ENCODE measurements at places on chromosomes 11 and 22.

DNA sequence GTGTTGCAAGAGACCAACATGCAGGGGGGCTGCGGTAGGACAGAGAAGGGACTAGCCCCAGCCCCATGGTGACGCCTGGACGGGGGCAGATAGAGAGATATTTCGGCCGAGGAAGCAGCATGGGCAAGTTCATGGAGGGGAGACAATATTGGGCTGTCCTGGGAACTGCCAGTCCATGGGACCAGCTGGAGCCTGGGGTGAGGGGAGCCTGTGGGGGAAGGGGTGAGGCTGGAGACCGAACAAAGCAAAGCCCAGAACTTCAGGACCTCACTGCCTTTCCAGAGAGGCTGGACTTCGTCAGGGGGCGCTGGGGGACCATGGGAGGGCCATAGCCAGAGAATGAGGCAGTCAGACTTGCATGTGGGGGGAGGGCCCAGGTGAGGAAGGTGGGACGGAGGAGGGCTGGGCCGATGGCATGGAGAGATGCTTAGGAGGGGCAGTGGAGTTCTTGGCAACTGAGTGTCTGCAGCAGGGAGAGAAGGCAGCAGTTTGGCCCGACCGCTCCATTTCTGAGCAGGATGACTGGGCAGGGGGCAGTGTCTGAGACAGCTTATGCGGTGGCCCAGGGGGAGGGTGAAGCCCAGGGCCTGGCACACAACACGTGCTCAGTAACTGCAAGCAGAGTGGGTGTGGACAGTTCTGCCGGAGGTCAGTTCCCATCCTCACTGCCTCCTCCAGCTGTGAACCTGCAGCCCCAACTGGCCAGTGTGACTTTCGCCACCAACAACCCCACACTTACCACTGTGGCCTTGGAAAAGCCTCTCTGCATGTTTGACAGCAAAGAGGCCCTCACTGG lies 712 bp downstream of the UPK3A start:
- no peak for DNase-seq

GRCh38 chr11:32280339-32280738 lies 155.0 kb downstream of the WT1 start:
- DNase-seq, result no peak

GRCh38 chr11:112288021-112288420 lies 27.4 kb upstream of the PLET1 start:
- no peak for DNase-seq

DNA sequence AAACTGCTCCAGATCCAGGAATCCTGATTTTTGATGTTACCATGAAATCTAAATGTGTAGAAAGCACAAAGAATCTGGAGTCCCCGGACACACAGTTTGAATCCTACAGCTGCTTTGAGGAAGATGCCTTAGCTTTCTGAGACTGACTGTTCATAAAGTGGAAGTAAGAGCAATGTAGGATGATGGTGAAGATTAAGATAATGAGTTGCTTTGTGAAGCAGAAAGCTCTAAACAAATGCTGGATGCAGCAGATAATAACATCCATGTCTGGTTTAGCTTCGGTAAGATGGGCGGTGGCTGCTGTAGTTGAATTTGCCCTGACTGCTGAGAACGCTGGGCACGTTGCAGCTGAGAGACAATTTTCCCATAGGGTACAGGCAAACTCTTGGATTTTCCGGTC lies 20.1 kb downstream of the OVOL1 start:
- DNase-seq, result no peak

DNA sequence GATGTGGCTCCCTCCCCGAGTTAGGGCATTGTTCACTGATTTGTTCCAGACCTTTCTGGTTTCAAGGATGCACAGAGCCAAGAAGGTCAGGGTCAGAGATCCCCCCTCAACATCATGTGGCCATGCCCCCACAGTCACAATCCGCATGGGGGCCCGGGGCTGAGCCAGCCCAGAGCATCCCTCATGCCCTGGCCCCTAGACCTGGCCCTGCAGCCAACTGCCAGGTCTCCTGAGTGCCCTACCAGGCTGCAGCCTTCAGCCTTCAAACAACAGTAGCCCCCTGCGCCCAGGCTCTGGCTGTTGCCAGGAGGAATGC lies 142.4 kb downstream of the CRYBB2 start:
- no peak for DNase-seq

DNA sequence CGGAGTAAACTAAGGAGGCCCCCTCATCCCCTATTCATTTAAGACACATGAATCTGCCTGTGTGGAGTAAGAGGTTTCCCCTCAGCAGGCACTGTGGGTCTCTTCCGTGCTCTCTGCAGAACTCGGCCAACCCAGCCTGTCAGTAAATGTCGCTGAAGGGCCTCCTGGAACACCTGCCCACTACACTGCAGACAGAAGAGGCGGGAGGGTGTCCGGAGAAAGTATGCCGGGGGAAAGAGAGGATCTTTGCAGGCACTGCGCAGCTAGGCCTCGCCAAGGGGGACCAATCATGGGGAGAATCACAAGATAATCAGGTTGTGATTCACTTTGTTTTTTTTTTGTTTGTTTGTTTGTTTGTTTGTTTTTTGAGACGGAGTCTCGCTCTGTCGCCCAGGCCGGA lies 110.8 kb downstream of the MORC2 start:
- DNase-seq, result no peak

GRCh38 chr22:22882033-22882717 lies 5.4 kb upstream of the IGLL5 start:
- no peak for DNase-seq

GRCh38 chr22:16774911-16775500 lies 50.2 kb downstream of the XKR3 start:
- DNase-seq, result no peak

DNA sequence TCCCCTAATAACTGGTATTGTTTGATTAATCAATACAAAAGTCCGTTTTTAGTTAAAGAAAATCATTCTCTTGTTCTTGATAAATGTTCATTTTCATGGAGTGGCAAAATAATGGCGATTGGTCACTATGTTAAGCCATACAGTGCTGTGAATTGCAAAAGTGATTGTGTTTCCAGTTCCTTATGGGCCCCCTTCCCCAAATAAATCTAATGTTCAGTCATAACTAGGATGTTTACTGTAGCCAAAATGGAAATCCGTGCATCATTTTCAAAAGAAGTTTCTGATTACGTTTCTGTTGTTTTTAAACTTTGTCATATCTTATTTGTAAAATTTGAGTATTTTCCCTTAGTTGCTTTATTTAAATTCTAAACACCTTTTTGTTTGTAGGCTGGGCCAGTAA lies 845 bp downstream of the RBM7 start:
- no peak for DNase-seq

DNA sequence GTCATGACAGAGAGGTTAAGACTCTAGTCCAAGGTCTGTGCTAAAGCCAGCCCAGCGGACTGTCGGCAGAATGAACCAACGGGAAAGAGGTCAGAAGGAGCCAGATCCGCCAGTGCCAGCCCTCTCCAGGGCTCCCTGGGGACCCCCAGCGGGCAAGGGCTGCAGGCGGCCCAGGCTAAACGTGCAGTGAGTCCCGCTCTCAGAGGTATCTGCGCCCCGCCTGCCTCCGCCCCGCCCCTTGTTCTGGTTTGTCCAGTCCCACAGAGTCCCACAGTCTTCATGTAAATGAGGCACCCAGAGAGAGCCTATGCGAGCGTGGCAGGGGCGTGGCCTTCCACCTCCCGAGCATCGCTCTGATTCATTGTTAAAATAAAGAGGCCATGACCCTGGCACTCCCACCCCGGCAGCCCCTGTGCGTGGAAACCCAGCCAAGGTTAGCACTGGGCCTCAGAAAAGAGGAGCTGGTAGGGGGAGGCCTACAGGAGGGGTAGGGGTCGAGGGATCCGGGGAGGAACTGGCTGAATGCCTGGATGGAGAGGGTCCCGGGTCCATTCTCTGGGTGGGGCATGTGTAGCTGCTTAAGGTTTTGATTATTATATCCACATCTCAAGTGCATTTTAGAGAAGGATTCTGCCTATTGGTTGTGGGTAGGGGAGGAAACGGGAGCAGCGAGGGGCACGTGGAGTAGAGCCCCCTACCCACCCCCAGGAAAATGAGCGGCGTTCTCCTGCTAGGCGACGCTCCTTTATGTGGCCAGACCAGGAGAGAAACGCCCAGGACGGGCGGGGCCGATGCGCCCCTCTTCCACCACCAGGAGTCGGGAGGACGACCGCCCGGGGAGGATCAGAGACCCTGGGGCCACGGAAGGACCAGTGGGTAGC lies at the start of gene TRIOBP:
TRIOBP (plus strand) TSS at position 392 of the 881 bp plus-strand sequence. CDS start 4,318 bp downstream, outside the sequence.
- DNase-seq, result peak; percentile 87

DNA sequence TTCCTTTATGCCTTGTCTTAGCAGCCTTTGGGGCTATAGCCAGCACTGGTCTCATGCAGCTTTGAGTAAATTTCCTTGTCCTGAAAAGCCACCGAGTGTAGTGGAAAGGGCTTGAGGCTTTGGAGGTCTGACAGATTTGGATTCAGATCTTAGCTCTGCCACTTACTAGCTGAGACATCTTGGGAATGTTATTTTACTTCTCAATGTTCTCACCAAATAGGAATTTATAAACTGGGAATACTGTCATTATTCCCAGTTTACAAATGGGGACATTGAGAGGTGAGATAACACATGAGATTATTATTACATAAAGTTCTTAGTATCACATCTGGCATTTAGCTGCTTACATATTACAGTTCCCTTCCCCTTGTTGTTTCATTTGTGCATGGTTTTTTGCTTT lies 95.5 kb downstream of the COMMD9 start:
- DNase-seq, result no peak

GRCh38 chr11:96155627-96156378 lies 187.2 kb downstream of the MAML2 start:
- peak; percentile 84 for DNase-seq

DNA sequence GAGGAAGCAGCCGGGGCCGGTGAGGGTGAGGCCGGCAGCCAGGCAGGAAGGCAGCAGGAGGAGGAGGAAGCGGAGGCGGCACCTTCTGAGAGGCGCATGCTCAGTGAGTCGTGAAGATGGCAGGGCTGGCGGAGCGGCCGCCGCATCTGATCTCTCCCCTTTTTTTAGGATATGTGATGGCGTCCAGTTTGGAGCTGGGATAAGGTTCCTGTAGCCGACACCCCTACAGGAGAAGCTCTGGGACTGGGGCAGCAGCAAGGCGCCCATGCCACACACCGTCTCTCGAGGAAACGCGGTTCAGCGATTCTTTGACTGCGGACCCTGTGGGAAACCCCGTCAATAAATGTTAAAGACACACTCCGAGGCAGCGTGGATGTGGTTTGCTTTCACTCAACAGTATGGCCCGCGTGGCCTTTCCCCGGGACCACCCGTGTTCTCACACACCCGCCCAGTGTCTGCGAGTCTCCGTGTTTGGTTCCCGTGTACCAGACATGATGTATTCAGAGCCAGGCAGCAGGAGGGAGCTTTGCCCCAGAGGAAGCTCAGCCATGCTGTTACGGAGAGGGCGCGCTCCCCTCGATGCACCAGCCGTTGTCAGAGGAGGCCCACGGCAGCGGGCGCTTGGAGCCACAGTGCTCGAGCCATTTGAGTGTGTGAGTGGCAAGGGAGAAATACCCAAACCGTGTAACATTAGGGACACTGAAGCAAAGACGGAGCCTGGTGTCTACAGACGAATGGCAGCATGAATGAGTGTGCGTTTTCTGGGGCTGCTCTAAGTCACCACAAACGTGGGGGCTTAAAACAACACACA lies 27.7 kb upstream of the PARVB start:
- peak; percentile 76 for DNase-seq

GRCh38 chr11:134231958-134232659 lies 7.6 kb downstream of the VPS26B start:
- no peak for DNase-seq

DNA sequence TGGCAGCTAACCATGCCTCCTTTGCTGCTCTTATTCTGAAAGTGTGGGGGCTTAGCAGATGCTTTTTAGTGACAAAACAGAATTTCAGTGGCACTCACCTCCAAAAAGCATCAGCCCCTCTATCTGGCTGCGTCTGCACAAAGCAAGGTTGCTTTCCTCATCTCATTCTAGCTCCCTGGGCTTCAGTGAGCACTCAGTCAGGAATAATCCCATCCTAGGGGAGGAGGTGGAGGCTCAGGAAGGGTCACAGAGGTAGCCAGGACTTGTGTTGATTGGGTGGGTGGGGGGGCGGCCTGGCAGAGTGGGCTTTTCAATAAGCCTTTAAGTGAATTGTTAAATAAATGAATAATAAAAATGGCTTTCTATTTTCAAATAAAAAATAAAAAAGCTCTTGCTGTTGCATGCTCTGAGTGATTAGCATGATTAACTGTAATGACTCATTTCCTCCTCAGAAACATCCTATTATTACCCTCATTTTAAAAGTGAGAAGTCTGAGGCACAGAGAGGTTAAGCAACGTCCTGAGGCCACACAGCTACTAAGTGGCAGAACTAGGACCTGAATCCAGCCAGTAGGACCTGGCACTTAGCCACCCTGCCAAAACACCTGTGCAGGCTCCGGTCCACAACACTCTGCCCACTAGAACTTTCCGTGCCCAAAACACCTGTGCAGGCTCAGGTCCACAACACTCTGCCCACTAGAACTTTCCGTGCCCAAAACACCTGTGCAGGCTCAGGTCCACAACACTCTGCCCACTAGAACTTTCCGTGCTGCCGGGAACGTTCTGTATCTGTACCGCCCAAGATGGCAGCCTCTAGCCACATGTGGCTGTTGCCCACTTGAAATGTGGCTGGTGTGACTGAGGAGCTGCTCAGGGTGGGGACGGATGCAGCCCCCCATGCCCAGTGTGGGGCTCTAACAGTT lies 5.5 kb downstream of the B3GAT1 start:
- no peak for DNase-seq

GRCh38 chr11:62559204-62559603 lies 12.6 kb upstream of the AHNAK start:
- no peak for DNase-seq

GRCh38 chr11:96337541-96338431 lies 5.2 kb downstream of the MAML2 start:
- DNase-seq, result peak; percentile 50

GRCh38 chr11:101046947-101047346 lies 82.7 kb downstream of the PGR start:
- DNase-seq, result no peak

DNA sequence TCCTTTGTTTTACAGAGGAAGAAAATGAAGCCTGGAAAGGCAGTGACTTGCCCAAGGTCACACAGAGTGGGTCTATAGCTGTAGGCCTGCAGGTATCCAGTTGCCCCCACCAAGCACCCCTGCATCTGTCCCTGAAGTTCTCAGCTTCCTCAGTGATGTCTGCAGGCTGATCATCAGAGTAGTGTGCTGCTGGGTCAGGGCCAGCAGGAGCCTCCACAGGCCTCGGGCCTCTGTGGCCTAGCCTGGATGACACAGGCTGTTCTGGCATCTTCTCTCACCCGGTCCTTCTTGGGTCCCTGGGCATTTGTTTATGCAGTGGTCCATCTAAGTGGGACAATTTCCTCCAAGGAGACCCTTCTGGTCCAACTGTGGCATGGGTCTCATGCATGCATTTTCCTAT lies 74.8 kb upstream of the E2F8 start:
- no peak for DNase-seq

DNA sequence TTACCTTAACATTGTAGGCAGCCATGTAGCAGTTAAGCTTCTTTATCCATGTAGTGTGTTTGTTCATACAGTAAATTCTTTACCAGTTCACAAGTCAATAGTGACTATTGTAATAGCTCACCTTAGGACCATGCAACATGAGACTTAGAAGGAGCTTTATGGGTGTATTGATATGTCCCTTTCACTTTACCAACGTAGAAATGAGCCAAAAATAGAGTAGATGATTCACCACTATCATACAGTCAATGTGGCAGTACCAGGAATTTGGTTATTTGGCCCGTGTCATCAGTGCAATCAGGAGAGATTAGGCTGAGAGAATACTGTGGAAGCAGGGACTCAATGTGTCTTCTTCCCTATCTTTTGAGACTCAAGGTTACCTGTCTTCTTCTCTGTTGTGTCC lies 4.7 kb downstream of the ZDHHC13 start:
- DNase-seq, result peak; percentile 6

GRCh38 chr22:27318516-27318915 lies 483.0 kb downstream of the MN1 start:
- no peak for DNase-seq

All from activated T-cell treated with anti-CD3 and anti-CD28 coated beads, Interleukin-2, amount 50 U/mL, for 72 hours (primary cell).